CD4-positive, alpha-beta T cell (primary cell): ENCODE measurements at places on chromosomes 7 and 10. TPM values are rescaled to one million over a fixed set of nuclear protein-coding genes. Genes with fewer than 3 reads are reported as not detected.

- H3K27me3 ChIP-seq: no peaks in the 10 kb centered on the region
- H3K36me3 ChIP-seq: peaks cover 19% of the 10 kb centered on the region
- H3K4me3 ChIP-seq: no peak overlapping the region
- peak overlapping the region; percentile 61 for H3K27ac ChIP-seq
- DNase-seq: no peak
- H3K4me1 ChIP-seq: peaks cover 97% of the 10 kb centered on the region
Observed at GRCh38 chr10:124728071-124728829, 15.9 kb downstream of the FAM53B start.

DNA sequence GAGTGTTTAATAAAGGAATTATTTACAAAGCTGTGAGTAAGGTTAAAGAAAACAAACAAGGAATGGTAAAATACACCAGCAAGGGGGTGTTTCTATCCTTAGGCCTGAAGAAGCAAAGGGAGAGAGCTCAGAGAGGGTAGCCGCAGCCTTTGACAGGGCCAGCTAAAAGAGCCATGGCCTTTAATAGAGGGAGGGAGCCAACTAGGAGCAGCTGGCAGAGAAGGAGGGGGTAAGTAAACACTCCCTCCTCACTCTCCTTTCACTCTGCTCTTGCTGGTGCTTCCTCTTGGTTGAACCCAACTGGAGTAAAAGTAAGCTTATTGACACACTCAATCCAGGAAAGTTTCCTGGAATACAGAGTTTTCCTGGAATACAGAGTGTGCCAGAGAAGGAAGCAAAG is 87.5 kb downstream of the CH25H start:
- H3K27me3 ChIP-seq: no peaks in the 10 kb centered on the region
- H3K36me3 ChIP-seq: no peaks in the 10 kb centered on the region
- DNase-seq: no peak
- H3K27ac ChIP-seq: no peak overlapping the region
- H3K4me3 ChIP-seq: no peak overlapping the region

GRCh38 chr10:94443549-94443948 is 41.2 kb downstream of the TBC1D12 start:
- H3K27me3 ChIP-seq: no peaks in the 10 kb centered on the region
- no peak overlapping the region for H3K27ac ChIP-seq
- DNase-seq: no peak

DNA sequence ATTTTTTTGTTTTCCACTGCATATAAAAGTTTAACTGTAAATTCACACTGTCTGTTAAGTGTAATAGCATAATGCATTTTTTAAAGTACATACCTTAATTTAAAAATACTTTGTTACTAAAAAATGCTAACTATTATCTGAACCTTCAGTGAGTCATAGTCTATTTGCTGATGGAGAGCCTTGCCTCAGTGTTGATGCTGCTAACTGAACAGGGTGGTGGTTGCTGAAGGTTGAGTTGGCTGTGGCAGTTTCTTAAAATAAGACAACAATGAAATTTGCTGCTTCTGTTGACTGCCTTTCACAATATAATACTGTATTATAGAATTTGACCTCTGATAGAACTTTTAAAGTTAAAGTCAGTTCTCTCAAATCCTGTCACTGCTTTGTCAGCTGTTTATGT is 72.3 kb upstream of the GATAD1 start:
- peaks cover 19% of the 10 kb centered on the region for H3K36me3 ChIP-seq
- no peaks in the 10 kb centered on the region for H3K27me3 ChIP-seq
- no peak overlapping the region for H3K4me3 ChIP-seq
- no peak overlapping the region for H3K27ac ChIP-seq
- no peaks in the 10 kb centered on the region for H3K4me1 ChIP-seq

DNA sequence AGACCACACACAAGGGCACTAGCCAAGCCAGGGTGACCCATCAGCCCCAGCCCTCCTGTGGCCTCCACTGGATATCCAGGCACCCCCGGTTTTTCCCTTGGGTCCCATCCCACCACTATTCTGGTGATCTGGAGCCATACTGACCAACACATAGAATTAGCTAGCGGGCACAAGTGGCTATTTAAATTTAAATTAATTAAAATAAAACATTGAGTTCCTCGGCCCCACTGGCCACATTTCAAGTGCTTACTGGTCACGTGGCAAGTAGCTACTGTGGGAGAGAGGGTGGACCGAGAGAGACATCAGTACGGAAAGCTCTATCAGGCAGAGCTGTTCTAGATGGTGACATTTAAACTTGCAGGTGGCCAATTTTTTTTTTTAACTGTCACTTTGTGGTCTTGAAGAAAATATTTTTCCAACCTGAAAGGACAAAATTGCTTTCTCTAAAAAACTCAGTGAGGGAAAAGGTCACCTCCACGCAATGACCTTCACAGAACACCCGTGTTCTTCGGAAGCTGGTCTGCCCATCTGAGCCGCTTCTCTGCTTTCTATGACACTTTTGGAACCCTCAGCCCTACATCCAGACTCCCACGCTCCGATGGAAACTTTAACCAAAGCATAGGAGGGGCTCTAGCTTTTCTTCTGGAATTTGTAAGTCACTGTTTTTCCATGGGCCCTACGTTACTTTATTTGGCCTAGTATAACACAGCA is 30.0 kb downstream of the HIPK2 start:
- H3K27me3 ChIP-seq: no peaks in the 10 kb centered on the region
- no peak overlapping the region for H3K27ac ChIP-seq
- DNase-seq: no peak
- H3K4me1 ChIP-seq: peaks cover 38% of the 10 kb centered on the region

GRCh38 chr10:77398558-77398957 is 239.1 kb downstream of the KCNMA1 start:
- H3K36me3 ChIP-seq: no peaks in the 10 kb centered on the region
- no peak overlapping the region for H3K27ac ChIP-seq
- DNase-seq: no peak
- no peak overlapping the region for H3K4me3 ChIP-seq
- H3K4me1 ChIP-seq: no peaks in the 10 kb centered on the region
- no peaks in the 10 kb centered on the region for H3K27me3 ChIP-seq

- no peaks in the 10 kb centered on the region for H3K4me1 ChIP-seq
- H3K27me3 ChIP-seq: no peaks in the 10 kb centered on the region
- H3K4me3 ChIP-seq: no peak overlapping the region
- no peaks in the 10 kb centered on the region for H3K36me3 ChIP-seq
- DNase-seq: no peak
- H3K27ac ChIP-seq: no peak overlapping the region
Observed at GRCh38 chr7:71682841-71683781, 551.2 kb downstream of the GALNT17 start.

DNA sequence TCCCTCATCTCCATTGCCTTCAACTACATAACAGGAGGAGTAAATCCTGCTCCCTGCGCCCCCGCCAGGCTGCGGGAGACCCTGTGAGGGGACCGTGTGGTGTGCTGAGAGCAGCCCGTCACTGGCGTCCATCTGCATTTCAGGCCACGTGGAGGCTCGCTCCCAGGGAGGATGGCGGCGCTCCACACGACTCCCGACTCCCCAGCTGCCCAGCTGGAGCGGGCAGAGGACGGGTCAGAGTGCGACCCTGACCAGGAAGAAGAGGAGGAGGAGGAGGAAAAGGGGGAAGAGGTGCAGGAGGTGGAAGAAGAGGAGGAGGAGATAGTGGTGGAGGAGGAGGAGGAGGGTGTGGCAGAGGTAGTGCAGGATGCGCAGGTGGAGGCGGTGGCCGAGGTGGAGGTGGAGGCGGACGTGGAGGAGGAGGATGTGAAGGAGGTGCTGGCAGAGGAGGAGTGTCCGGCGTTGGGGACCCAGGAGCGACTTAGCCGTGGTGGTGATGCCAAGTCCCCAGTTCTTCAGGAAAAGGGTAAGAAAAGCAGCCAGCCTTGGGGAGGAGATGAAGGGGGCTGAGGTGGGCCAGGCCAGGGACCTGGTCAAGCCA is 5.2 kb downstream of the ZNF316 start:
- DNase-seq: no peak
- H3K4me3 ChIP-seq: no peak overlapping the region
- H3K27ac ChIP-seq: no peak overlapping the region
- H3K27me3 ChIP-seq: no peaks in the 10 kb centered on the region
- peaks cover 28% of the 10 kb centered on the region for H3K4me1 ChIP-seq
- peaks cover 53% of the 10 kb centered on the region for H3K36me3 ChIP-seq

DNA sequence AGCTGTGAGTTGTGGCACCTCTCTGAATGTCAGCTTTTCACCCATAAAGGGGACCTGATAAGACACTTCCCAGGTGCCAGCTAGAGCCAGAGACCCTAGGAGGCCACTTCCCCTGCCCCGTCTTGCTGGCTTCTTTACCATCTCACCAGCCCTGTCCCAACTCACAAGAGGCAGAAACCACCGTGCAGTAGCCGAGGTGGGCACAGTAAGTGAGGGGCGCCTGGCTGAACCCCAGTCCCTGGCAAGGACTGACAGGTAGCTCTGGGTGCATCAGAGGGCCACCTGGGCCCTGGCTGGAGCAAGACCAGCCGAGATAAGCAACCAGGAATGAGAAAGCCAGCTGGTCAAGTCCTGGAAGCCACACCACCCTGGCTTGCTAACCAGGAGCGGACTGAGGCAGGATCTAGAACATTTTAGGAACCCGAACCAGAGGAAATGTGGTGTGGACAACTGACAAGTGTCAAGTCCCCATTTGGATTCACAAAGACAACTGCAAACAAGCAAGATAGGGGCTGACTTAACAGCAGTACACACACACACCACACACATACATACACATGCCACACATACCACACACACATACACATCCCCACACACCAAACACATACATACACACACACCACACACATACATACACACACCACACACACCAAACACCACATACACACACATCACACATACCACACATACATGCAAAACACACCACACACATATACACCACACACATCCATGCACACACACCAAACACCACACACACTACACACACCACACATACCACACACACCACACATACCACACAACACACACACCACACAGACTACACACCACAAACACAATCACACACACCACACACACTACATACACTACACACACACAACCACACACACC is 20.8 kb downstream of the OGDHL start:
- H3K27me3 ChIP-seq: no peaks in the 10 kb centered on the region
- no peaks in the 10 kb centered on the region for H3K4me1 ChIP-seq
- H3K27ac ChIP-seq: no peak overlapping the region
- no peak for DNase-seq

- H3K27me3 ChIP-seq: no peaks in the 10 kb centered on the region
- H3K27ac ChIP-seq: no peak overlapping the region
- no peaks in the 10 kb centered on the region for H3K36me3 ChIP-seq
- no peaks in the 10 kb centered on the region for H3K4me1 ChIP-seq
- no peak overlapping the region for H3K4me3 ChIP-seq
Observed at GRCh38 chr10:96168546-96168945, 38.4 kb downstream of the ZNF518A start.

GRCh38 chr7:151631570-151631952 is 111.9 kb upstream of the RHEB start:
- no peak overlapping the region for H3K27ac ChIP-seq
- no peaks in the 10 kb centered on the region for H3K27me3 ChIP-seq
- peaks cover 15% of the 10 kb centered on the region for H3K4me1 ChIP-seq
- H3K4me3 ChIP-seq: peak overlapping the region; percentile 61

DNA sequence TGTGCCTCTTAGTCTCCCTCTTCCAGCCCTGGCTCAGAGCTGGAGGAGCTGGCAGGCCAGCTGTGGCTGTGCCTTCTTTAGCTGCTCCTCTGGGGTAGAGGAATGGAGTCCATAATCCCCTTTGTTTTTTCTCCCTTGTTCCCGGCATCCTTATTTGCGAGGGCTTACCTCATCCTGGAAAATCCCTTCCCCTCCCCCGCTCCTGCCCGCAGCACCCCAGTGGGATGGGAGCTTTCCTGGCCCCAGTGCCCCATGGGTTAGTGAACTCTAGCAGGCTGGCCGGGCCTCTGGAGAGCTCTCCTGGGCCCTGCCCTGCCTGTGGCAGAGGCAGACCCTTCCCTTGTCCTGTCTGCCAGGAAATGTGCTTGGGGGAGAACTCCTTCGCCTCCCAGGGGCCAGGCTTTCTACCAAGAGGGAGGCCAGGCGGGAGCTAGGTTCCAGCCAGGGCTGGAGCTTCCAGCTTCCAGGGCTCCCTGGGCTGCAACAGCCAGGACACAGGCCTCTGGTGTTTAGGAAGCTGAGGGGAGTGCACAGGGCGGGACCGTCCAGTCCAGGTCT is 16.5 kb upstream of the TRIM8 start:
- peaks cover 10% of the 10 kb centered on the region for H3K4me1 ChIP-seq
- H3K27me3 ChIP-seq: no peaks in the 10 kb centered on the region
- H3K36me3 ChIP-seq: peaks cover 25% of the 10 kb centered on the region
- no peak overlapping the region for H3K4me3 ChIP-seq

DNA sequence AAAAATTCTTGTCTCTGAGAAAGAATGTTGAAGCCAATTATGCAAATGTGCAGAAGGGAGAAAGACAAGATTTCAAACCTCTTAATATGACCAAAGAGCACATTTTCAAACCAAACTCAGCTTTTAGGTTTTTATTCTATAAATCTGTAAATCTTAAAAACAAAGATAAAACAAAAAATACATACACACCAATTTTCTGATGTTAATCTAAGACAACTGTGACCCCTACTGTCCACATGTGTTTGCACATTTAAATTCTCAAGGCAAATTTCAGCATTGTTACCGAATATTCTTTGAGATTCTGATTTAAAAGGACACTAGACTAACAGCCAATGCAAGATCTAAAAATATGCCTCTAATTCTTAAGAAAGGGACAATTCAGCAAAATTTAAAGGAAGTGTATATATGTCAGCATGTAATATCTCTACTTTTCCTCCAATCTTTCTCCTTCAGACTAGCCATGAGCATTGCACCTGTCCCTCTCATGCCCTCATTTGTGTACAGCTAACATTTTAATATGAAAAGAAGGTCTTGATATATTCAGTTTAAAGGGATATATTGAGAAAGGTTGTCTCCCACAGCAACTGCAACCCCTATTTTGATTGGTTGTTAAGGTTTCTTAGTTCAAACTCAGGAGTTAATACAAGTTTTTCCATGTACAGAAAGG is 417.9 kb downstream of the IPMK start:
- DNase-seq: no peak
- no peaks in the 10 kb centered on the region for H3K36me3 ChIP-seq
- H3K27ac ChIP-seq: no peak overlapping the region
- H3K4me3 ChIP-seq: no peak overlapping the region

DNA sequence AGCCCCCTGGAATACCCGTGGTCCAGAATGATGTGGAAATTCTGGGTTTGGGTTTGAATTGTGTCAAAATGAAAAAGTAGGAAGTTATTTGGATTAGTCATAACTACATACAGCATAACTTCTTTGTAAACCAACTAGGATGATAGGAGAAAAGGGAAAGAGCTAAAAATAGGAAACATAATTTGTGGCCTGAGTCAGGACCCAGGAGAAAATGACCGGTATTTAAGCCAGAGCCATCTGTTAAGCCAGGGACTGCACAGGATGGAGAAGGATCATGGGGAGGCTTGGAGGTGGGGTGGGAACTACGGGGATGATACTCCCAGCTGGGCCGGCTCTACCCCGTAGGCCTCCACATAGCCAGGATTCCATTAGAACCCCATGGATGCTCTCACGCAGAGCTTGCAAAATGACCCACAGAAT is 98.6 kb downstream of the MYOF start:
- H3K36me3 ChIP-seq: no peaks in the 10 kb centered on the region
- H3K27me3 ChIP-seq: no peaks in the 10 kb centered on the region
- no peak overlapping the region for H3K4me3 ChIP-seq
- no peak for DNase-seq

- H3K4me3 ChIP-seq: no peak overlapping the region
- H3K4me1 ChIP-seq: peaks cover 27% of the 10 kb centered on the region
- H3K36me3 ChIP-seq: no peaks in the 10 kb centered on the region
- no peak overlapping the region for H3K27ac ChIP-seq
Observed at GRCh38 chr10:69494626-69495558, 43.6 kb downstream of the TSPAN15 start.

CDH23 gene
- 5.2 TPM for total RNA-seq

ANKRD61 gene
- not detected for total RNA-seq
